Ovary (tissue), 10 donors: ENCODE measurements at places on chromosomes 1 and 21.
A peak's percentile ranks its signal among the peaks of the same experiment; 100 is the strongest.

DNA sequence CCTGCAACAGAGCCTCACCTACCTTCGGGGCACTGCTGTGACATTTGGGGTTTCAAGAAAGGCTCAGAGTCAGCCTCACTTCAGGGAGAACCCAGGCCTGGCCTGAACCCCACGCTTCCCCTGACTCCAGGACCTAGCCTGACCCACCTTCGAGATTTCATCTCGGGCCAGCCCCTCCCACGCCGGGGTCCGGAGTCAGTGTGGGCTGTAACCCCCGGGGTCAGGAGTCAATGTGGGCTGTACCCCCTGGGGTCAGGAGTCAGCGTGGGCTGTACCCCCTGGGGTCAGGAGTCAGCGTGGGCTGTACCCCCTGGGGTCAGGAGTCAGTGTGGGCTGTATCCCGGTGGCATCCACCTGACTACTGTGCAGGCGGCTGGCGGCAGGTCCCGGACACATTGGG, 183.0 kb upstream of the RAB4A start:
- DNase-seq, result no peak

GRCh38 chr1:193187114-193187513, 701 bp upstream of the B3GALT2 start:
- DNase-seq, result no peak

DNA sequence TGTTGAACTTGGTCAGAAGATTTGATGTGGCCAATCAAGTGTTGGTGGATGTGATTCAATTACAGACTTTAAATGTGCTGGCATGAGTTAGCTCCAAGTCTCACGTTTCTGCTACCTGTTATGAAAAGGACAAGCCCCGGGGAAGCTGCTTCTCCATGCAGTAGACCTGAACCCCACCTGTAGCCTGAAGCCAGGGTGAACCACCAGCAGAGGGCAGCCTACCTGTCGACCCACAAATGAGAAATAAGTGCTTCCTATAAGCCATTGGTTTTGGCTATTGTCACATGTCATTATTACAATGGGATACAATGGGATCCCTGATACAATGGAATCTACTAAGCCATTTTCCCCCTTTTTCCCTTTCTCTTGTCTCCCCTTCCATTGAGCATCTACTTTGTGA, 230.2 kb downstream of the PRDM2 start:
- DNase-seq, result no peak

GRCh38 chr21:45316871-45317397, 29.2 kb upstream of the POFUT2 start:
- peak; percentile 22 for DNase-seq

GRCh38 chr1:33056426-33056825, 19.7 kb upstream of the AK2 start:
- DNase-seq, result no peak

GRCh38 chr1:15001317-15001915, 152.1 kb upstream of the TMEM51 start:
- DNase-seq, result no peak
